CD4-positive, alpha-beta memory T cell (primary cell): ENCODE measurements at places on chromosomes 7 and 10.

DNA sequence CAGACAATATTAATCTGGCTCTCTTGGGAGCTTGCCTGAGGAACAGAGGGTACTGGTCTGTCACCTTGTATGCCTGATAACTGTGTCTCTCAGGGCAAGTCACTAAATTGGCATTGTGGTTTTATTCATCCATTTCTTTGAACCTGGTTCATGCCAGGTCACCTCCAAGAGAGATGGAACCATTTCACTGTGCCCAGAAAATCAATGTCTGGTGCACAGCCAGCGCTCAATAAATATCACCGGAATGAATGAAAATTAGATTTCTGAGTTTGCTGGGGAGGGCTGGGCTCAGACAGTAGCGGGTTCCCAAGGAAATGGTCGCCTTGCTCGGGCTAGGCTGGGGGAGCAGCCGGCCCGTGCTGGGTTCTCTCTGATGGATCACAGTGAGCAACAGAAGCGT lies 64.1 kb upstream of the BAIAP2L1 start:
- DNase-seq = no peak

GRCh38 chr7:98278408-98278807 lies 3.1 kb upstream of the BRI3 start:
- no peak for DNase-seq

GRCh38 chr7:135320268-135320667 lies 86.6 kb downstream of the STRA8 start:
- no peak for DNase-seq

DNA sequence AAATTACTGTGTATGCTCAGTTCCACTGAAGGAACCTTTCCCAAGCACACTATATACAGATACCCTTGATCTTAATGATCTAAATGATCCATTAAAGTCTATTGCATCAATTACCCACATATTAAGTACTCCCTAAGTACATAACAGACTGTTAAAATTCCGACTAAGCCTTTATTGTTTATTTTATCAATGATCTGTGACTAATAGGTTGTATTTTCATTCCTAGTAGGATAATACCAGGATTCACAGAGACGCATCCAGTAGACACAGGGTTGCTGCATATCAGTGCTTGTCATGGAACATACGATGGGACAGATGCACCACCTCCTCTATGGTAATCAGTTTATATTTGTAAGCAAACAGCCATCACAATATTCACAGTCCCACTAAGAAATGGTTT lies 159.6 kb upstream of the SLC26A5 start:
- no peak for DNase-seq

DNA sequence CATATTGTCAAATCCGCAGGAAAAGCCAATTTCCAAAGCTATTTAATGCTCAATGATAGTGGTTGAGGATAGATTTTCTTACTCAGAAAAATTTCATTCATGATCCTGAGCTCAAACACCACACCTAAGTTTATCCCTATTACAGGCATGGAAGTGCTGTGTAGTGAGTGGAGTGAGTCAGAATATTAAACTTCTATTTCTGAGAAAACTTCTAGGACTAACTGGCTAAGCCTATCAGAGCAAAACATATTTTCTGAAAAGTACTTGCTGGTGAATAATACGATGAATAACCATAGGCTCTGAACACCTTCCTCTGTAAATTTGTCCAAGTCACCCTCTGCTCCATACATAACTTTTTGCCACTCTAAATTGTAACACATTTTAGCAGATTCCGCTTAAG lies 221.5 kb downstream of the SUGCT start:
- no peak for DNase-seq

- DNase-seq = no peak
Observed at GRCh38 chr10:36349445-36350078, 707.5 kb upstream of the FZD8 start.

- no peak for DNase-seq
Observed at GRCh38 chr7:48088559-48089045, 463 bp upstream of the UPP1 start.

- no peak for DNase-seq
Observed at GRCh38 chr7:3682028-3682710, 381.1 kb downstream of the SDK1 start.

GRCh38 chr7:108093851-108094331 lies 36.3 kb downstream of the LAMB4 start:
- no peak for DNase-seq

- DNase-seq = peak; percentile 77
Observed at GRCh38 chr10:127293640-127294039, 97.2 kb upstream of the INSYN2A start.

DNA sequence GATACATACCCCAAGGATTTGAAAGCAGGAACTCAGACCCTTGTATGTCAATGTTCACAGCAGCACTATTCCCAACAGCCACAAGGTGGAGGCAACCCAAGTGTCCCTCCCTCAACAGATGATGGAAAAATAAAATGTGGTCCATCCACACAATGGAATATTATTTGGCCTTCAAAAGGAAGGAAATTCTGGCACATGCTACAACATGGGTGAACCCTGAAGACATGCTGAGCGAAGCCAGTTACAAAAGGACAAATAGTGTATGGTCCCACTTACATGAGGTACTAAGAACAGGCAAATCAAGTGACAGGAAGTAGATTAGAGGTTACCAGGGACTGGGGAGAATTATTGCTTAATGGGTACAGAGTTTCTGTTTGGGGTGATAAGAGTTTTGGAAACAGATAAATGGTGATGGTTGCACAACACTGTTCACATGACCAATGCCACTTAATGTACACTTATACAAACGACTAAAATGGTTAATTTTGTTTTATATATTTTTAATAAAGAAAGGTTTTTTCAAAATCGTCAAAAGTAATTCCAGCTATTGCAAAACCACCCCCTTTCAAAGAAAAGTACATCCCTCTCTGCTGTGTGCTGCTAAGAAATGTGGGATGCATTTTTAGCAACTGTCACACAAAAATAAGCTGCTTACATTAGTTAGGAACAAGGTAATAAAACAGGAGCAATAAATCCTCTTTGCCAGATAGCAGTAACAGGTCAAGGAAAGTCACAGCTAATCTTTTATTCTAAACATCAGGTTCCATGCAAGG lies 85.7 kb downstream of the GRB10 start:
- peak; percentile 19 for DNase-seq

DNA sequence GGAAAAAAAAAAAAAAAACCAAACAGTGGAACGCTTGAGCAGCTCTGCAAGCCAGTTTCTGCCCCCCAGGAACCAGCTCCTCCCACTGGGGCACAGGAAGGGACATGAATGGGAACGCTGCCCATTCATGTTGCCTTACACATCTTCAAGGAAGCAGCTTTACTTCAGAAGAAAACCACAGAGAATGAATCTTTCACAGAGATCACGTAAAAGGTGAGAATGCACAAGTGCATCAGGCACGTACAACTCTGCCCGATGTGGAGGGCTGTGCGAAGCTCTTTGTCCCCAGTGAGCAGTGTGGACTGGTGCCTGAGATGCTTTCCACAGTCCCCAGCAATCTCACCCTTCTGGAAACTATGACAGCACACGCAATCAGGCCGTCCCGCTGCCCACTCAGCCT lies 106.2 kb downstream of the DLG5 start:
- no peak for DNase-seq

DNA sequence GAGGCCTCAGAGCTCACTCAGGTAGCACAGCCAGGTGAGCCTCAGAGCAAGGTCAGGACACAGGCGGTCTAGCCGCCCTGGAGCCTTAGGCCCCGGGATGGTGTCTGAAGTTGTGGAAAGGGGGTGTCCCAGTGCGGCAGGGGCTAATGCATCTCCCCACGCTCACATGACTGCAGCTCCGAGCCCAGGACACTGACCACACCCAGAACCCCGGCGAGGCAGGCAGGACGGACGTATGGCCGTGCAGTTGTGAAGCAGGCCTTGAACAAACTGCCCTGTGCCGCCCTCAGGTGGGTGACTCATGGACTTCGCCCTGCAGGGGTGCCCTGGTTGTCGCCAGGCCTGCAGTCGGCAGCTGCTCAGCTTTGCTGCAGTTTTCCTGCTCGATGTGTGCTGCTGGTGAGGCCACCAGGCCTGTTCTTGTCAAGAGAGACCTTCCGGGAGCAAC lies 5.0 kb upstream of the PRKAR1B start:
- DNase-seq = peak; percentile 12

- DNase-seq = no peak
Observed at GRCh38 chr10:100006243-100006886, 3.4 kb downstream of the DNMBP start.

- no peak for DNase-seq
Observed at GRCh38 chr7:127786184-127786583, 134.2 kb downstream of the SND1 start.

DNA sequence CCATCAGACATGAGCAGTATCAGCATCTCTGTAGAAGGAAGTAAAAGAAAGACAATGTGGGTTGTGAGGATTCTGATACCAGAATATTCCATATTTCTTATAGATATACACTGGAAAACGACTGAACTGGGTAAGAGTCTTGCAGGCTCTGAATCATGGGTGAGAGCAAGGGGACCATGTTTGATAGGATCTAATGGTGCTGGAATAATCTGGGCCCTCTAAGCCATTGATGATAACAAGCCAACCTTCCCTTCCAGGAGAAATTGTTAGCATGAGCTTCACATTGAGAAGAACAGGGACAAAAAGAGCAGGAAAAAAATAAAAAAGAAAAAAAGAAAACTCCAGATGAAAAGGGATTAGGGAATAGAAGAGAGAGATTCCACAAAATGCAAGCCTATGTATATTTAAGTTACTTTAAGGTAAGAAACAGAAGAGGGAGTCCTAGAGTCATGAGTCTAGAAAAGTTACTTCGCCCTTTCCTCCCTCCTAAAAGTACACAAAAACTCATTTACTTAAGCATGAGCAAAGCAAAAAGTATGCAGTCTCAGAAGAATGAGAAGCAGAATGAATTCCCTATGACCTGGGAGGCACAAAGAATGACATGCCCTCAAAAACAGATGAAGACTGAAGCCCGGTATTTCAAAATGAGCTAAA lies 181.9 kb downstream of the TMEM26 start:
- DNase-seq = no peak

DNA sequence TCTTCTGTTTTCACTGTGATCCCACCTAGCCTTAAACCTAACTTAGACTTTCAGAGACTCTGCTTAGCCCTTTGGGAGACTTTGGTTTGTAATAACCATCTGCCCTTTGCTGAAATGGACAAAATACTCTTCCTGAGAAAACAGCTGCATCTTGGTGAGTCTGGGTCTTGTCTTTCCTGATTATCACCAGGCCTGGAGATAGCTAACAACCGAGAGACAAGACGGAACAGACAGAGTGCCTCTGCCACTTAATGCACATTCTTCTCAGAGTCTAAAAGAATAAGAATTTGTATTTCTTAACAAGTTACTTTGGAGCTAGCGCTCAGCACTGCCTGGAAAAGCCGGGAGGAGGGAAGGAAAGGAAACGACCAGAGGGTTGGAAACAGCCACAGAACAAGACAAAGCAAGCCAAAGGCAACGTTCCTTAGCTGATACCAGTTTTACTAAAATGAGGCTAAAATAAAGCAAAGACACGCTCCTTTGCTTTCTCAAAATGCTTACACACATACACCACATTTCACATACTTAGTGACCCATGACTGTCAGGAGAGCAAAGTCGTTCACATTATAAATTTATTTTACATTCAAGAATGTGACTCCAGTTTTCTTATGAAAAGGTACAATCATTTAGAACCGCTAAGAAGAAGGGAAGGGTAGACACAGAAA lies 70.3 kb upstream of the DGKI start:
- no peak for DNase-seq

- no peak for DNase-seq
Observed at GRCh38 chr7:1740214-1740613, 70.1 kb downstream of the ELFN1 start.

DNA sequence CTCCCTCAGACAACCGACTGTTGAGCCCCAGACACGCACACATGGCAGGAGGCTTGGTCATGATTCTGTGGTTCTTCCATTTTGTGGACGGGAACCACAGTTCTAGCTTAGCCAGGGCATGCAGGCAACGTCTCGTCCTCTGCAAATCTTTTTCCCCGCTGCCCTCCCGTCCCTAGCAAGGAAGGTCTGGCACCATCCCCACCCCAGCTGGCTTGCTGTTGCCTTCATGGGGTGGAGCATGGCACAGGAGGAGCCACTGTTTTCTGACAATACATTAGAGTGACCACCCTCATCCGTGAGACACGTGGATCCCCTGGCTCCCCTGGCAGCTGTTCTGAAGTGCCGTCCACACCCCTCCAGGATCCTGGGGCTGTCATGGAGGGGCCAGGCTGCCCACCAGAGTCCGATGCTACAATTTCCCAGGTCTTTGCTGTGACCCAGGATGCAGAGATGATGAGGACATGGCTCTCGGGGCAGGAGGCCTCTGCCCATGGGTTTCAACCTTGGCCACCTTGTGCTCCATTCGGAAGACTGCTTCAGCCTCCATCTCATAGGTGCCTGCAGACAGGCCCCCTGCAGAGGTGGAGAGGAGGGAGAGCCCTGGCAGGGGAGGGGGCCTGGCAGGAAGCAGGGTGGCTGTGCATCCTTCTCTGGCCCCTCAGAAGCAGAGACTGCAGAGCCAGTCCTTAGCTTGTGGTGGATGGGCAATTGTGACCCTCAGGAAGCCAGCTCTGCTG lies 233.6 kb downstream of the GLRX3 start:
- no peak for DNase-seq

DNA sequence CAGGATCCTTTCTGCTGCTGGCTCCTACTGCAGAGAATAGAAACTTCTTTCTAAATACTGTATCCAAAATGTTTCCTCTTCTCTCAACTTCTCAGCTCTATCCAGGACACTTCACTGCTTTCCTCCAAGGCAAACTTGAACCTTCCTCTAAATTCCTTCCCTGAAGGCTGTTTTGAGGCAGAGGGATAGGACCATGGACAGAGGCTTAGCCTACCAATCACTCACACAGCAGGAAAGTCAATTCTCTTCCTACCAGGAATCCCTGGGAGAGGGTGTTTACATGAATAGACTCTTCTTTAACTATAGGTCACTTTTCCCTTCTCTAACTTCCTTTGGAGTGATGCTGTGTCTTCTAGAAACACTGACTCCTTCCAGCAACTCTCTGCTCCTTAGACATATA lies 115.6 kb upstream of the MKLN1 start:
- no peak for DNase-seq

DNA sequence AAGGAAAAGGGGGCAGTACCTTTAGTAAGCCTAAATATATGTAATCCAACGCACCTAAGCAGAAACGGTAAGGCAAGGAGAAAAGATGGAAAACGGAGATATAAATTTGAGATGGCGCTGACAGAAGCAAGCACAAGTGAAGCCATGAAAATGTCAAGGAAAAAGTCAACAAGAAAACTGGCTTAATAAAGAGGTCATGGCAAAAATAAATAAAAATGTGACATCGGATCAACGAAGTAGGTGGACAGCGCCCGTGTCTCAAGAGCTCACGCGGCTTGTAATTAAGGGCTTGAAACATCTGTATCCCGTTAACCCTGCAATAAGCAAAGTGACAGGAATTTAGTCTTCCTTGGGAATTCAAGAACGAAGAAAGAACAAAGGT lies 611 bp downstream of the NDUFA5 start:
- DNase-seq = no peak

- no peak for DNase-seq
Observed at GRCh38 chr10:94500063-94500462, 45.5 kb upstream of the HELLS start.
